ENCODE measurements at places on chromosomes 5 and 9. TPM values are rescaled to one million over a fixed set of nuclear protein-coding genes. Genes with fewer than 3 reads are reported as not detected.

Gene WNT8A
- total RNA-seq = not detected

Gene IFNA21
- total RNA-seq = not detected

Gene CAMK2A
- total RNA-seq = not detected

Gene PHYHD1
- 0.68 TPM for total RNA-seq

Gene SAXO1
- total RNA-seq = 0.10 TPM

Gene CCDC69
- 92.7 TPM for total RNA-seq

Gene FRMD3
- 0.31 TPM for total RNA-seq

Gene ACOT12
- not detected for total RNA-seq

Gene PLGRKT
- 30.7 TPM for total RNA-seq

Gene C9
- total RNA-seq = not detected

Gene SMIM33
- 0.32 TPM for total RNA-seq

Gene MZB1
- total RNA-seq = 19.9 TPM

Gene PBX3
- total RNA-seq = 22.0 TPM

Gene C8G
- total RNA-seq = 1.4 TPM

Gene CDH9
- total RNA-seq = not detected

Gene GNA14
- not detected for total RNA-seq

Gene AIF1L
- total RNA-seq = 0.31 TPM

Gene CDC20B
- total RNA-seq = 0.16 TPM

Gene LRRC26
- not detected for total RNA-seq

Gene GZMA
- 365 TPM for total RNA-seq

Gene OBP2B
- not detected for total RNA-seq

Gene TIMD4
- total RNA-seq = 2.7 TPM

Gene OR2K2
- not detected for total RNA-seq

Gene LEAP2
- 3.7 TPM for total RNA-seq

Gene LCN2
- total RNA-seq = not detected

Gene PCDHGA6
- 0.11 TPM for total RNA-seq

Gene ANKRD31
- total RNA-seq = 0.23 TPM

Gene PALM2AKAP2
- not detected for total RNA-seq

Gene PTGES
- total RNA-seq = not detected

Gene SHB
- 0.57 TPM for total RNA-seq

Gene CCL27
- not detected for total RNA-seq

Gene PCDHAC2
- total RNA-seq = not detected

Gene NANS
- 45.5 TPM for total RNA-seq

Gene PTGER4
- total RNA-seq = 45.8 TPM

Gene SPATA31A3
- total RNA-seq = not detected

Gene OTP
- total RNA-seq = not detected

Gene GCNT4
- total RNA-seq = 2.1 TPM

Gene CCDC171
- 1.9 TPM for total RNA-seq

Gene FBXL7
- not detected for total RNA-seq

Gene SLCO4C1
- total RNA-seq = 0.76 TPM

Gene CCDC183
- 0.26 TPM for total RNA-seq

Gene BICD2
- 32.5 TPM for total RNA-seq

Gene SLC45A2
- not detected for total RNA-seq

Gene C1QTNF3
- total RNA-seq = 3.0 TPM

Gene ABLIM3
- total RNA-seq = not detected
